Osteocyte (in vitro differentiated cells): ENCODE measurements at places on chromosomes 2 and 18. TPM values are rescaled to one million over a fixed set of nuclear protein-coding genes. Genes with fewer than 3 reads are reported as not detected.

The MEIS1 gene
- total RNA-seq = 0.86 and 0.91 TPM in 2 replicates

DNA sequence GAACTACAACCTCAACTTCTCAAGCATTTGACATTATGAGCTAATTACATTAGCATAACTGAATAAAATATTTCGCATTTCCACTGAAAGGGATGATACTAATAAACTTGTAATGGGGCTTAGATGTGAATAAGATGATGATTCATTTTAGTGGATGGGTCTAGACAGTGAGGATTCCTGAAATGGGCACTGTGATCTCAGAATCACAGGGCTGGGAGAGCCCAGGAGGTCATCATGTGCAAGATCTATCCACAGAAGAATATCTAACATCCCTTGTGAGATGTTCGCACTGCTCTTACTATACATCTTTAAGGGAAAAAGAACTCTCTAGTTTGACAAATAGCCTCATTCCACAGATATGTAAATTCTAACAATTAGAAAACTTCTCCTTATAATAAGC lies 245.7 kb downstream of the DYM start:
- no peak for DNase-seq

GRCh38 chr2:64003239-64003638 lies 16.0 kb downstream of the VPS54 start:
- DNase-seq = no peak

The ZNF385B gene
- total RNA-seq = 0.13 and 0.16 TPM in 2 replicates

DNA sequence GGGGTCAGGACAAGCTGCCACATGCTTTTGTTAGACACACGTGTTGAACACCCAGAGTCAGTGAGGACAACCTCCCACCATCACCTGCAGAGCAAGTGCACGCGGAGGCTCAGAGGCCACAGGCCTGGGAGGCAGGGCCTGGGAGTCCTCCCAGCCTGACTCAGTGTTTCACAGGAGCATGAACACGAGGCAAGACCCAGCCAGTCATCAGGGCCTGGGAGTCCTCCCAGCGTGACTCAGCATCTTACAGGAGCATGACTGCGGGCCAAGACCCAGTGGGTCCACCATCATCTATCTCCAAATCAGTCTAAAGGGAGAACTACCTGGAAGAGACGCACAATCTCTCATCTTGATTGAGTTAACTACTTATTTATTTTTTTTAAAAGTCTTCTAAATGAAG lies 112.6 kb upstream of the PXDN start:
- DNase-seq = no peak

The CPLX4 gene
- not detected in 2 replicates for total RNA-seq

The NDC80 gene
- total RNA-seq = 7.9 and 9.4 TPM in 2 replicates

The MPP4 gene
- 0.52 and 0.83 TPM in 2 replicates for total RNA-seq

The EMILIN1 gene
- 206 and 212 TPM in 2 replicates for total RNA-seq

DNA sequence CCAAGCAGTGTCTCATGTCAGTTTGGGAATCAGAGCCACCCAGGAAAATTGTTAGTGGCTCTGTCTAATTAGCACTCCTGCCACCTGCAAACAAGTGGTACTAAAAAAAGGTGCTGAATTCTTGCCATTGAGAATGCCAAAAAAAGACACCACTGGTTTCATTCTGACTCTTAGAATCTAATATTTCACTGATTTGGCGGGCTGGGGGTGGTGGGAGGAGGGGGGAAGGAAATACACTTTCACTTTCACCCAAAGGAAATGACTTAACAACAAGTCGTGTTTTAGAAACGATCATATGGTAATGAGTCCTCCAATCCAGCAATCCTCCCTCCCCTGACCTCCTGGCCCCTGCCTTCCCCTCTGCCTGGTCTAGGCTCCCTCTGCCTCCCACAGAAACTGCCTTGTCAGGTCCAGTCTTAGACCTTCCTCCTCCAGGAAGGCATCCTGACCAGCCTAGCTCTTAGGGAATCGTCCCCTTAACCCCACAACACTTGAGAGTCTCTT lies 4.4 kb upstream of the KLHL29 start:
- DNase-seq = no peak

DNA sequence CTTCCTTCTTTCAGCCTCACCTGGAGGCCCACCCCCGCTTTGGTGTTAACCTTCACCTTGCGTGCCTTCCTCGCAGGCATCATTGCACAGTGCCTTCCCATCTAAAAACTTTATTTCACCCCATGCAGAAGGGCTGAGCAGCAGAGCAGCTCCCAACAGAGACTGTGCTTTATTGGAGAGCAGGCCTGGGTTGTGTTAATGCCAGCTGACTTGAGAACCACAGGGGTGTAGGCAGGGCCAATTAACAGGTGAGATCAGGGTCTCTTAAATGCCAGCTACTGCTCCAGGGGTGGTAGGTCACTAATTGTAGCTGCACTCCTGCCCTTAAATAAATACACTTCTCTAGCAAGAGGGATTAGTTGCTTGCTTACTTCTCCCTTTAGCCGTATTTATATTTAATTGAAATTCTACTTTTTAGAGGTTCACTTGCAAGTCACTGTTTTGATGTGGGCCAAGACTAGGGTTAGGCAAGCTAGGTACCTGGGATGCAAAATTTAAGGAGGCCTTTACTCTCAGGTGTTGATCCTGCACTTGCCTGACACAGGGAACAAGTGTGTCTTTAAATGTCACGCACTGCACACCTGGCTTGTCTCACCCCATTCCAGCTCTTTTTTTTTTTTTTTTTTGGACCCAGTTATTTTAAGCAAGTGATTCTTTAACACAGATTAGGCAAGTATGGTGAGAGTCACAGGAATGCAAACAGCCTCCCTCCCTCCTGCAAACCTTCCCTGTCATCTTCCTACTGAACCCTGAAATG lies 54.5 kb downstream of the LYPD1 start:
- peak; percentile 62 for DNase-seq
